ENCODE measurements at places on chromosomes 4 and X.

DNA sequence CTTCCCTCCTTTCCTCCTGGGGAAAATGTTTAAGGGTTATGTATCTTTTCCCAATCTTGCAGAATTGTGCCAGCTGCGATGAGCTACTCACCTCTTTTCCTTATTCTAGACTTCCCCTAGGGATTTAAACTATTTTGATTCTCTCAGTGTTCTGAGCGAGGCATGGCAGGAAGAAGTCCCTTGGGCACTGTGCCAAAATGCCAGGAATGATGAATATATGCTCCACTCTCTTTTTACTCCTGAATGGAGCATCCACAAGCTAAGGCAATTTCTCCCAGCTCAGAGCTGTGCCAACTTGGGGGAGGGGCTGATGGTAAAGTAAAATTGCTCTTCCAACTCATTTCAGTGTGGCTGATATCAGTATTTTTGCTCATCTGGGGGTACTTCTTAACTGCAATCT lies 4.0 kb upstream of the C4orf17 start:
- DNase-seq = no peak

DNA sequence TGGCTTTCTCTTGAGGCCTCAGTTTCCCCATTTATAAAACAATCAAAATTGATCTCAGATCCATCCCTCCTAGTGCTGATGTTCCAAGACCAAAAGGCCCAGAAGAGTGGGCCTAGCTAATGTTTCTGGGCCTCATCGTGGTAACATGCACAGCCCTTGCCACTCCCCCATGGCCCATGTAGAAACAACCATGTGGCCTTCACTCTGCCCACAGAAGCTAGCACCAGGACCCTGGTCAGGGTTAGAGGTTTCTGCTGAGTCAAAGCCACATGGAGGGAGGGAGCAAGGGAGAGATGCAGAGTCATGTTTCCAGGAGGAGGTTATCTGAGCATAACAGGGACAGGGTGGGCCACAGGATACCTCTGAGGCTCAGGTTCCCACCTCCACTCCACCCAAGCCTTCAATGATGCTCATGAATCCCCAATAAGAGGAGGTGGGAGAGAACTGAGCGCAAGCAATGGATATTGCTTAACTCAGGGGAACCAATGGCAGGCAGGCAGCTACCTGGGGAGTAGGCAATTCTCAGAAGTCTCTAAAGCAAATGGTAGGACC lies 16.9 kb downstream of the OTUD5 start:
- no peak for DNase-seq

DNA sequence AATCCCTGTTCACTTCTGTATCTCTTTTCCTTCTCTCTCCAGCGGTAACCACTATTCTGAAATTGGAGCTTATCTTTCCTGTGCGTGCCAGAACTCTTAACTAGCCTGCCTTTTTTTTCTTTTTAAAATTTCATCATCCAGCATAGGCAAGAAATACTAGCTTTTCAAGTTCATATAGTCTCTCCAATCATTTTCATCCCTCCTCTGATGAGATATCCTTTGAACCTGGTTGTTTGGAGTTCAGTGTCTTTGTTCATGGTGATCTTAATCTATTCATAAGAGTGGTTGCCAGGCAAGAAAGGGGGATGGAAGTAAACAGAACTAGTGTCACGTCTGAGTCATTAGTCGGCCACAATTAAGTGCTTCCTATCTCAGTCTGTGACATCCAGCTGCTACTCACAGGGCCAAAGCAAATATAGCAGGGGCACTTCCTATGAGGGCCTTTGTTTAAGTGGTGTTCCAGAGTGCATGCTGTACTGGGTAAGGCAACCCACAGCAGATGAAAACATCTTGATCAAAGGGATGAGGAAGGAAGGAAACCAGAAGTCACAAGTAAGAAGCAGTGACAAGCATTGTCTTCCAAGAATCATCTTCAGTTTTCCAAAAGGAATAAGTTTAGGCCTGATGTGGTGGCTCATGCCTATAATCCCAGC lies 56.4 kb upstream of the XIAP start:
- DNase-seq = no peak

- DNase-seq = no peak
Observed at GRCh38 chr4:156800463-156800862, 171.1 kb downstream of the PDGFC start.

DNA sequence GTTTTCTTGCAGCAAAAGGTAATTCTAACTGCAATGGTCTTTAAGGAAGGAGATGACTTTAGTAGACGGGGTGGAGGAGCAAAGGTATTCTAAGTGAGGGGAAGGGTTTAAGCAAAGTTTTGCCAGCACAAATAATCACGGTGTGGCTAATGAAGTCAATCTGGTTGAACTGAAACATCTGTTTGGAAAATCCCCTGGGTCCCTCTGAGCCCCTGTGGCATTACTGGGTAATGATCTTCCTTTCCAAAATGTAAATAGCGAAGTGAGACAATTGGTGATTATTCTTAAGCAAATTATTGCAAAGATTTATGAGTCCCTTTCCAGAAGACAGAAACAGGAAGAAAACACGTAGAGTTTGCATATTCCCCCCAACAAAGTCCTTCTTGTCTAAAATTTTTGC lies 47.2 kb downstream of the FGFBP1 start:
- DNase-seq = no peak

- DNase-seq = no peak
Observed at GRCh38 chrX:11899091-11899490, 141.1 kb downstream of the MSL3 start.
